SK-MEL-5 (cell line): ENCODE measurements at places on chromosomes 2 and 18.
A peak's percentile ranks its signal among the peaks of the same experiment; 100 is the strongest.

DNA sequence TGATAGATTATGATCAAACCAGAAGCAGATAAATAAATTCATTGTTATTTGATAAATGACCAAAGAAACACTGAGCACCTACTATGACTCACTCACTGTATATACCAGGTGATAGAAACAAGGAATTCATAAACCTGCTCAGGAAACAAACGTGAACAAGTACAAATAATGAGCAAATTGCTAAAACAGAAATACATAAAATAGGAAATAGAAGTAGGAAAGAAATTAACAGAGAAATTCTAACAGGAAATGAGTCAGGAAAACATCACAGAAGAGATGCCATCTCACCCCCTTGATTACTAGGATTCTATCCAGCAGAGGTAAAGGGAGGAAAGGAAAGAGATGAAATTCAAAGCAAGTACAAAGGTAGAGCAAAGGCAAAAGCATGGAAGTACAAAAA is 31.3 kb downstream of the EXOC6B start:
- DNase-seq, result no peak

GRCh38 chr2:27911458-27912210 is 21.1 kb downstream of the BABAM2 start:
- DNase-seq, result peak; percentile 80

DNA sequence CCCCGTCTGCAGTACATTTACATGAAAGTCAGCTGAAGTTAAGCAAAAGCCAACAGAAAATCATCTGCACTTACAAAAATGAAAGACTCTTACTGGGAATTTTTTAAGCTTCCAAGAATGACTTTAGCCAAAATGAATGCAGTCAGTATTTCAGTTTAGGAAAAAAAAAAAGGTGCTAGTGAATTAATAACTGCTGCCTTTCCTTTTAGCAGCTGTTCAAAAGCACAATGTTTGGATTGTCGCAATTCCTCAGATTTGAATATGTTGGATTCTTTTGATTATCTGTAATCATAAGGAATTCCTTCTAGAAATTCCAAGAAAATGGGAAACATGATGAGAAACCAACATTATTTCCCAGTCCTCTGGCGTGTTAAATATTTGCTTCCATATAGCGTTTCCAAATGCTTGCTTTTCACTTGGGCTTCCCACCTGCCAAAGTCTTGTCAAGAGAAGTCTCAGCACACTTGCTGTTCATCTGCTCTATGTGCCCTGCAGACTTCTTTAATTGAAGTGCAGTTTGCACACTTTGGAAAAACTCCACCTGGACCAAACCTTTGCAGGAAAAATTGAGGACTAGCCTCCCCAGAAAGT is 653.0 kb upstream of the SLC39A10 start:
- DNase-seq, result no peak

- DNase-seq, result no peak
Measured at GRCh38 chr18:7059276-7059675, 58.3 kb downstream of the LAMA1 start.

- DNase-seq, result no peak
Measured at GRCh38 chr2:190964170-190964795, 49.7 kb downstream of the STAT1 start.

DNA sequence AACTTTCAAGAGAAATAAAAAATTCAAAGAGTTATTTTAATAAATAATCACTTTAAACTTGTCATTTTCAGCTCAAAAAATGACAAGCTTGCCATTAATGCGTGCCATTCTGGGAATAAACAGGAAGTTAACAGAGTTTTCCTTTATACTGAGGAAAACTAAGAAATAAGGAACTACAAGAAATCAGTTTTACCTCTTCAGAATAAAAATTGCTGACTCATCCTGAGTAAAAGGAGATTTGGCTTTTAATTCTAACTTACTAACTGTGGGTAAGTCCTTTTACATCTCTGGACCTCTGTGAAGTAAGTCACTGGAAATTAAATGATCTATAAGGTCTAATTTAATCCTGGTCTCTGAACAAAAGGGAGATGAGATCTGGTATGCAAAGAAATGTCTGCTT is 16.1 kb downstream of the CEBPZ start:
- DNase-seq, result no peak

DNA sequence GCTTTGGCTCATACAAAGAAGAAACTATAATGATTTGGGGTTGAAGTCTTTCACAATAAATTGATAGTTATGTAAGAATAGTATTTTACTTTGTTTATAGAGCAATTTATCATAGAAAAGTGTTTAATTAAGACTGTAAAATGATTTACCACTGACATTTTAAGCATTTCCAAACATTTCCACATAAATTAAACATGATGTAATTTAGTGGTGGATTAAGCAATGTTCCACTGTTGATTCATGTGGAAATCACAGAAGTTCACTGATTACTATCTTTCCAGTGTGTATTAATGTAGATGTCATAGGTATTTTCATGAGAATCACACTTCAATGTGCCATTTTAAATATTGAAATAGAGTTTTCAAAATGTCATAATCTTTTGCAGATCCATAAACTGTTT is 40.1 kb upstream of the GRB14 start:
- no peak for DNase-seq

GRCh38 chr2:130327703-130328527 is 14.8 kb upstream of the IMP4 start:
- DNase-seq, result no peak

DNA sequence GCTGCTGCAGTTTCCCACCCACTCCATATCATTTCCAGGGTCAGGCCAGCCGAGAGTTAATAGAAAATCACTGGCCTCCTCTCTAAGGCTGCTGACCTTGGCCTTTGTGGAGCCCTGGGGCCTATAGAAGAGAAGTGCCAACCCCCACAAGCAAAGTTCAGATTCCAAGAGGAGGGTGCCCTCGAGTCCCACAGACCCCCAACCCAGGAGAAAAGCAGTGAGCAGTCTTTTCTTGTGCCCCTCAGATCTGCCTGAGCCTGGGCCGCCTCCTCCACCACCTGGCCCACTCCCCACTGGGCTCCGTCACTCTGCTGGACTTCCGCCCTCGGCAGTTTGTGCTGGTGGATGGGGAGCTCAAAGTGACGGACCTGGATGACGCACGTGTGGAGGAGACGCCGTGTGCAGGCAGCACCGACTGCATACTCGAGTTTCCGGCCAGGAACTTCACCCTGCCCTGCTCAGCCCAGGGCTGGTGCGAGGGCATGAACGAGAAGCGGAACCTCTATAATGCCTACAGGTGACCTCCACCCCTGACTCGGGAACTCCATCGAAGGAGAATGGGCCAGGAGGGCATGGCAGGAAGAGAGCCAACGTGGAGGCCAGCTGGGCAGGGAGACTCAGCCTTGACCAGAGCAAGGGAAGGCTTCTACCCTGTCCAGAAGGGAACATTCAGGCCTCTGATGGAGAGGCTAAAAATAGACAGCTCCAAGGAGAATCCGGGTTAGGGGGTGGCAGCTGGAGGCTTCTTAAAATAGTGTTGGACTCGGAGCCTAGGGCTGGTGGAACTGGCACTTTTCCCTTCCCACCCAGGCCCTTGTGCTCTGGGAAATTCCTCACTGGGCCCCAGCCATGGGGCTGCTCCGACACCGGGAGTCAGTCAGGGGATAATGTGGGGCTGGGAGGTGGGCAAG is 6.2 kb downstream of the PKDCC start:
- DNase-seq, result no peak

GRCh38 chr2:75146606-75147332 is 52.6 kb downstream of the TACR1 start:
- no peak for DNase-seq

GRCh38 chr2:110197452-110197851 is 7.4 kb downstream of the NPHP1 start:
- no peak for DNase-seq

DNA sequence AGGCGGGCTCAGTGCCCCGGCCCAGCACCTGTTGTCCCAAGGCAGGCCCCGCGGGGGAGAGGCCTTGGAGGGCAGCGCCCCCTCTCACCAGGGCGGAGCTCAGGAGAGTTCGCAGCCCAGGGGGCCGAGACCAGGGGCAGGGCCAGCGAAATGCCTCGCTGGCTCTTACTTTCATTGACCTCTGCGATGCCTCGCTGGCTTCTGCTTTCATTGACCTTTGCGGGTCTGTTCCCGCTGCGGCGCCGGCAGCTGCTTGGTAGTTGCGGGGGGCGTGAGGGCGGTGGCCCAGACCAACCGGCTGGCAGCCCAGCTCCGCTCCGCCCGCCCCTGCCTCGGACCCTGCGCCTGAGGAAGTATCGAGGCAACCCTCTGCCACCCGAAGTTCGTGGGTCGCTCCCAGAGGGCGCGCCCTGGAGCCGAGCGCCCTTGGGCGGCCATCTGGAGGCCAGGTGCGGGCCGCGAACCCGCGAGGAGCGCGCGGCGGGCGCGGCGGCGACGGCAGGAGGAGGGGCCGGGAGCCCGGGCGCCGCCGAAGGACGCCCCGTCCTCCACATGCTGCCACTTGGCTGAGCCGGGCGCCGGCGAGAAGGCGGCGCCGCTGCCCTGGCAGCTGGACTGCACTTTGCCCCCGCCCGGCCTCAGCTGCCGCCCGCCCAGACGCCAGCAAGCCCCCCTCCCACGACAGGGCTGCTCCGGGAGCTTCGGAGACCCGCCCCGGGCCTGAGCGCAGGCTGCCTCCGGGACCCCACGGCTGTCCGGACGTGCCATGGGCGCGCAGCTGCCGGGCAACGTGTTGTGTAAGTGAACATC is 118.0 kb upstream of the MSTN start:
- DNase-seq, result peak; percentile 9

DNA sequence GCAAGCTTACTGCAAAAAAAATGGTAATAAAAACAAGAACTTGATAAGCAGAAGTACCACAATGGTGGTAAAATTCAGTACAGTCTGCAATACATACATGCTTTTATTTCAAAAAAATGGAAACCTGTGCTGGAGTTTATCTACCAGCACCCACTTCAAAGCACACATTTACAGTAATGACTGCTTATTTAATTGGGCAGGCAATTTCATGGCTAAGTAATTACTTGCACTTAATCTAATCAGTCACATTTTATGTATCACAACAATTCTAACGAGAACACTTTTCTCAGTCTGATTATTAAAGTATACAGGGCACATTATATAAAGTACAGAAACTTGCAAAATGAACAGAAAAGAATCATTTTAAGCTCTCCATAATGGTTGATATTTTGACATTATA is 5.2 kb downstream of the APCDD1 start:
- DNase-seq, result no peak

DNA sequence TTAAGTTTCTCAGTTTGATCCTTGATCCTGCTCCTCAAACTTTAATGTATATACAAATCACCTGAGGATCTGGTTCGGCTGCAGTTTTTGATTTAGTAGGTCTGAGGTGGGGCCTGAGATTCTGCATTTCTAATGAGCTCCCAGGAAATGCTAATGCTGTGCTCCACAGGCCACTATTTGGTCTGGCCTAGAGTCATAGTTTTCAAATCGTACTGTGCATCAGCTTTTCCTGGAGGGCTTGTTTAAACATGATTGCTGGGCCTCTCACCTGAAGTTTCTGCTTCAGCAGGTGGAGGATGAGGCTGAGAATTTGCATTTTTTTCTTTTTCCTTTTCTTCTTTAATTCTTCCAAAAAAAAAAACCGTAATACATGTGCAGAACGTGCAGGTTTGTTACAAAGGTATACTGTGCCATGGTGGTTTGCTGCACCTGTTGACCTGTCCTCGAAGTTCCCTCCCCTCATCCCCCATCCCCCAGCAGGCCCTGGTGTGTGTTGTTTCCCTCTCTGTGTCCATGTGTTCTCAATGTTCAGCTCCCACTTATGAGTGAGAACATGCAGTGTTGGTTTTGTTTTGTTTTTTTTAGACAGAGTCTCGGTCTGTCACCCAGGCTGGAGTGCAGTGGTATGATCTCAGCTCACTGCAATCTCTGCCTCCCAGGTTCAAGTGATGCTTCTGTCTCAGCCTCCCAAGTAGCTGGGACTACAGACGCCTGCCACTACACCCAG is 42.2 kb upstream of the CD28 start:
- DNase-seq, result no peak

DNA sequence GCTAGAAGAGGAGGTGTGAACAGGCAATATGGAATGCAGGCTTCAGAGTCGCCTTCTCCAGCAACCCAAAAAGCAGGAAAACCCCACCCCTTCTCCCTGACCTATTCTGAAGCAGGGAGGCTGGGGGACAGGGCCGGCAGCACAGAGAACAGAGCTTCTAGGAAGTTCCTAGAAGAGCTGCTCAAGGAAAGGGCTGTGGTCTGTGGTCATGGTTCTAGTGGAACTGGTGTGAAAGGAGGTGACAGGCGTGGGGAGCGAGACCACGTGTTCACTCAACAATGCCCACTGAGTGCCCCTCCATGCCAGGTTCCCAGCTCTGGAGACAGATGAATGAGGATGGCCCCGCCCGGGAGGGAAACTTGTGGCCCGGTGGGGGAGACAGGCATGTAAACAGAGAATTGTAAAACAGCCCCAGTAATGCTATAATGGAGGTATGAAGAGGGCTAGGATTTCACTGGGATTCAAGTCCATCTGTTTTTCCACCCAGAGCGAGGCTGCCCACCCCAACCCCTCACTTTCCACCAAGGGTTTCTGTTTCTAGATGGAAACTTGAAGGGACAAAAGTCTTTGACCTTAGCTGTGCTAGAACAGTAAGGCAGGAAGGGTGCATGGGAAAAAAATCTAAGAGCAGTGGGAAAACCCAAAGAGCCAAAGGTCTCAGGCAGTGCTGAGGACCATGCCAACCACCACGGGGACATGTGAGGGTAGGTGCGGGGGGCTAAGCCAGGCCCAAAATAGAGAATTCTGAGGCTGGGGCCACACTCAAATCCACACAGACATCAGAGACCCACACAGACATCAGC is 71.8 kb downstream of the TNS1 start:
- no peak for DNase-seq

DNA sequence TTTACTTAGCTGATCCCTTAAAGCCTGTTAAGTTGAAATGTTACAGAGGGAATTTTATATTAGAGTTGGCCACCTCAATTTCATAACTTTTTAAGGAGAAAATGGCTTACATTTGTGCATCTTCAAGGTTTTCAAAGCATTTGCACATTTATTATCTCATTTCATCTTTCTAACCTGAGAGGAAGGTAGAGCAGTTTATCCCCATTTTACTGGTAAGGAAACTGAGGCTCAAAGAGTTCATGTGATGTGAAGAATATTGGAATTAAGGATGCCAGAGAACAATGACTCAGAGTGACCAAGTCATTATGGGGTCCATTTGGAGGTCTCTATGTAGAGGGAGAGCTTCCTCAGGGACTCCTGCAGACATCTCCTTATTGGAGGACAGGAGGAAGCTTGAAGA is 35.0 kb downstream of the PRKRA start:
- no peak for DNase-seq

GRCh38 chr18:6405237-6406074 is 9.3 kb downstream of the L3MBTL4 start:
- DNase-seq, result no peak

DNA sequence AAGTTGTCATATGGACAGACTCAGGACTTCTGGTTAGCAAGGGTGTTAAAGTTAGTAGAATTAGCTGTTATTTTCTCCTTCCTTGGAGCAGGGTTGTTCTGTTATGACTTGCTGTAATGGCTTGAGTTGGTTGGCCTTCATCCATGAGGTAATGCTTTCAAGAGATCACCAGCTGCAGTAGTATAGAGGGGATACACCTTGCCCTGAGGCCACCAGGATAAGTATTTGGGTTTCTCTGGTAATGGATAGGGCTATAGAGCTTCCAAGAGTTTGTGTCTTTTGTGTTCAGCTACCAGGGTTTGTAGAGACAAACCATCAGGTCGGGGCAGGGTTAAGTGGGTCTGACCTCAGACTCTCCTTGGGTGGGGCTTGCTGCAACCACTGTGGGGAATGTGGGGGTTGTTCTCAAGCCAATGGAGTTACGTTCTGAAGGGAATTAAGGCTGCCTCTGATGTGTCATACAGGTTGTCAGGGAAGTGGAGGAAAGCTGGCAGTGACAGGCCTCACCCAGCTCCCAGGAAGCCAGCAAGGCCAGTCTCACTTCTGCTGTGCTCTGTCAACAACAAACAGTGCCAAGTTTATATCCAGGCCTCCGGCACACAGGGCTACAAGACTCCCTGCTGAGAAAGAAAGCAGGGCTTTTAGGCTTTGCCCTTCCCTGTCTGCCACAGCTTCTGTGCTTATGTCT is 356.6 kb downstream of the SPAG16 start:
- no peak for DNase-seq
